ENCODE measurements at places on chromosomes 6 and 20. TPM values are rescaled to one million over a fixed set of nuclear protein-coding genes. Genes with fewer than 3 reads are reported as not detected.

The MTCH1 gene
- total RNA-seq: 227 TPM

GRCh38 chr20:61100489-61100888, 151.6 kb upstream of the CDH4 start:
- DNase-seq: no peak

- no peak for DNase-seq
Observed at GRCh38 chr20:24795436-24795835, 153.6 kb upstream of the CST7 start.

DNA sequence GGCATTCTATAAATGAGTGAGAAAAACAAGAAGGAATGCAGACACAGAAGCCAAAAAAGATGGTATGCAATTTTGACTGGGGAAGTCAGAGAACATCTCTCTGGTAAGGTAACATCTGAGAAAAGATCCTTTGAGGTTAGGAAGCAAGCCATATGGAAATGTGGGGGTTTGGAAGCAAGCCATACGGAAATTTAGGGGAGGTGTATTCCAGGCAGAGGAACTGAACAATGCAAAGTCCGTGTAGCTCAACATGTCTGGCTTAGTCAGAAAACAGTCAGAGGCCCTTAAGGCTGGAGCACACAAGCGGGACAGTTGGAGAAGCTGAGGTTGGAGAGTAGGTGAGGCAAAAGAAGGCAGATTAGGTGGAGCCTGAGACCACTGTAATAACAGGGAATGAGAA, 35.3 kb downstream of the RALGAPA2 start:
- DNase-seq: no peak
